MCF 10A (cell line): ENCODE measurements at places on chromosomes 13 and 19. TPM values are rescaled to one million over a fixed set of nuclear protein-coding genes. Genes with fewer than 3 reads are reported as not detected.

DIAPH3 gene
- total RNA-seq: 21.2 and 34.7 TPM in 2 replicates

ZNF491 gene
- not detected in 2 replicates for total RNA-seq

IQCN gene
- 0.26 and 0.42 TPM in 2 replicates for total RNA-seq

GRCh38 chr19:42596391-42597072 lies 1.8 kb upstream of the CEACAM8 start:
- peak; percentile 33 for DNase-seq

- peak; percentile 100 for DNase-seq
Measured at GRCh38 chr19:16185123-16185767, at the start of gene FAM32A. FAM32A (plus strand) TSS chr19:16185410; CDS start chr19:16185443, 33 bp downstream.

GRCh38 chr19:53432088-53432661 lies 391 bp downstream of the ZNF761 start:
- DNase-seq: peak; percentile 29

GRCh38 chr19:4583961-4584669 lies 24.6 kb upstream of the SEMA6B start:
- peak; percentile 44 for DNase-seq

GRCh38 chr13:114200399-114200911 lies 21.4 kb downstream of the CFAP97D2 start:
- DNase-seq: no peak

DNA sequence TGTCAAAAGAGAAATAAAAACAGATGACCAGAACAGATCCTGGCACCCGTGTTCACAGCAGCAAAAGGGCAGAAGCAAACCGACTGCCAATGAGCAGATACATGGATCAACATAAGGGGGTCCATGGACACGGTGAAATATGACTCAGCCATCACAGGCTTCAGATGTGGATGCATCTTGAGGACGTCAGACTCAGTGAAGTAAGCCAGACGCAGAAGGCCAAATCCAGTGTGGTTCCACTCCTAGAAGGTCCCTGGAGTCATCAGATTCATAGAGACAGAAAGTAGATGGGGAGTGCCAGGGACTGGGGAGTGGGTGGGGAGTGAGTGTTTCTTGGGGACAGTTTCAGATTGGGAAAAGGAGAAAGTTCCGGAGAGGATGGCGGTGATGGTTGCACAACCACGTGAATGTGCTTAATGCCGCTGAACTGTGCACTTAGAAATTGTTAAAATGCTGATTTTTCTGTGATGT lies 28.8 kb upstream of the SEMA6B start:
- no peak for DNase-seq

DNA sequence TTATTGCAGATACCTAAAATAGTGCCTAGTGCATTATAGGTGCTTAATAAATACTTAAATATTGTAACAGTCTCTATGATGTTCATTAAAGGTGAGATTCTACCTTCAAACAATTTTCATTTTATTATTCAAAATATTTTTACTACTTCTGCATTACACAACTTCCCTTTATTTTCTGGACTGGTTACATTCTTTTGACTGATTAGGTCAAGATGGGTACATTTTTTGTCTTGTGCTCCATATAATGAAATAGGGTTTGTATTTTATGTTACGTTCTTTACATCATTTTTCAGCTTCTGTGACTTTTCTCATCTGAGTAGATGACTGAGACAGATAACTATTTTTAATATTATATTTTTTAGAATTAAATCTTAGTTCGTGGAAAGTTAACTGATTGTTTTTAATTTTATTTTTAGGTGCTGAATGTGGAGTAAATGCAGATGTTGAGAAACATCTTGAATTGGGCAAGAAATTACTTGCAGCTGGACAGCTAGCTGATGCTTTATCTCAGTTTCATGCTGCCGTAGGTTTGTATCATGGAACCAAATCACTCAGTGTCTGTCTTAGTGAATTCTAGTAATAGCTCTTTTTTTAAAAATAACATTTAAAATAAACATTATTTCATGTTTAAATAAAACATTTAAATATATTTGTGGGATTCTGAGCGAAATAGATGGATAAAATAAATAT lies 32.0 kb downstream of the DNAJC3 start:
- DNase-seq: no peak

IFNL1 gene
- not detected in 2 replicates for total RNA-seq

- no peak for DNase-seq
Measured at GRCh38 chr19:17379221-17379631, 2.1 kb upstream of the PLVAP start.

NLRP12 gene
- total RNA-seq: not detected in 2 replicates

COL4A1 gene
- total RNA-seq: 25.9 and 42.1 TPM in 2 replicates

LGALS16 gene
- not detected in 2 replicates for total RNA-seq

DNA sequence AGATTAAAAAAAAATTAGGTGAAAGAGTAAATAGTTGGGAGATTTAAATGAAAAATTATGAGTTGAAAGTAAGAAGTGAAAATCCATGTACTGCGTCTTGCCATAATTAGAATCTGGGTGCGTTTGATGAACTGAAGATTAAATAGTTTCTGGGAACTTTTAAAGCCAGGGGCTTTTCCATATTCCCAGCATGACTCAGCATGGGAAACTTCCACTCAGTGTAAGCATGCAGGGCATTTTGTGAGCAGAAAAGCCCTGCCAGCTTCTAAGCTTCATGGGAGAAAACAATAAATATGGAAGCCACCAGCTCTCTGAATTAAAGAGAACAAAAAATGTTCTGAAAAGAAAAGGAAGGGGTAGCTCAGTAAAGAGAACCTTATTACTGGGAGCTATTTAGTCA lies 62.0 kb upstream of the EDNRB start:
- peak; percentile 75 for DNase-seq

ZNF667 gene
- total RNA-seq: not detected in 2 replicates

GRCh38 chr13:96898212-96898611 lies 96.1 kb downstream of the OXGR1 start:
- DNase-seq: peak; percentile 49

- DNase-seq: no peak
Measured at GRCh38 chr19:50489461-50490011, 12.9 kb upstream of the GARIN5A start.

DNA sequence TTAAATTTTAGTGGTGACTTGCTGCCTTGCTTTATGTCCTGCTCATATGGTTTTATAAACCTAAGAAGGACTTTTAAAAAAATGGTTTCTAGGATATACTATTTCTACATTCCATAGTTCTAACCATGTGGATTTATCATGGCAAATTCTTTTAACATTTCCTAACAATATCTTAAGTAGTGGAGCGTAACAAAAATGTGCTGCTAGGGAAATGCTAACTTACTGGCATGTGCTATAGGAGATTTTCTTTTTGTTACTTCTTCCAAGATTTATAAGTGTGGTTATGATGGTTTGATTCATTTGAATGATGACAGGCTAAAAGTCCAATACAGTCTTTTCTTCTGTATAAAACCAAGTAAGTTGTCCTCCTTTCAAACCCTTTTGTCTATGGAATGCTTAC lies 713.7 kb downstream of the SLITRK1 start:
- no peak for DNase-seq

- DNase-seq: no peak
Measured at GRCh38 chr13:73449252-73449651, 390.4 kb downstream of the KLF5 start.

DNA sequence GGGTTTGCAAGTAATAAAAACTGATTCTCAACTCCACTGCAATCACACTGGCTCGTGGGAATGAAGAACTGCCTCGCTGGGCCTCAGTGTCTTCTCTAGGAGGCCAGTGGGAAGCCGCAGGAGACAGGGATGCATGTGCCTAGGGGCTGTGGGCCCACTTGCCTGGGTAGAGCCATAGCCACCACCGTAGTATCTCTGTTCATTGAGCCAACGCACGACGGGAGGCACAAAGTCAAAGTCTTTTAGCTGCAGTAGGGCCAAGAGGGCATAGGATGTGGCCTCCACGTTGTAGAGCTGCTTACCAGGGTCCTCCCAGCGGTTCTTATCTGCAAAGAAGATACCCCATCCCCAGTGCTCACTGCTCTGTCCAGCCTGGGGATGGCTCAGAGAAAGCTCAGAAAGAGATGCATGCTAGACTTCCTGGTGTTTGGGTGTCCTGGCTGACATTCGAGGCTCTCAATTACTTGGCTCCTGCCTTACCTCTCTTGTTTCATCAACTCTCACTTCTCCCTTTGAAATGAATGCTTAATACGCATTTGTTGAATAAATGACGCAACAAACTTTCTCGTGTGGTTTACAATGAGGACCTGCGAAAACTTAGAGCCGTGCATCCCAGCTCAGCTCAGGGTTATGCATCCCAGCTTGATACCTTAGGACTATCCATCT lies 16.1 kb upstream of the TNFSF14 start:
- no peak for DNase-seq
